NCI-H1048 (cell line): ENCODE measurements at places on chromosomes 16 and 17.

DNA sequence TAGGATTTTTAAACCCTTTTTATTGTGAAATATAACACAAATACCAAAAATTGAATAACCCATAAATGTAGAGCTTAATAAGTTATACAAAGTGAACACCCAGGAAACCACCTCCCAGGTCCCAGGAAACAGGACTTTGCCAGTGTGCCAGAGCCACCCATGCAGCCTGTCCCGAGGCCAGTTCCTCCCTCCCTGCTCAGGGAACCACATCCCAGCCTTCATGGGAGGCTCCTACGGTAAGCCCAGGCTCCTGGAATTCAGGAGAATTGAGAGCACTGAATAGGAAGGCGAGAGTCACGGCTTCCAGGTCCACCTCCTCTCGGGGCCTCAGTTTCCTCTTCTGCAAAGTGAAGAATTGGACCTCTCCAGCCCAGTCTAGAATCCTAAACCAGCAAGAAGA, 178.2 kb downstream of the TMEM132E start:
- DNase-seq = no peak

- DNase-seq = no peak
Observed at GRCh38 chr17:17781591-17782496, 54.9 kb downstream of the SREBF1 start.

- no peak for DNase-seq
Observed at GRCh38 chr16:75804368-75804767, 78.1 kb upstream of the CPHXL start.

DNA sequence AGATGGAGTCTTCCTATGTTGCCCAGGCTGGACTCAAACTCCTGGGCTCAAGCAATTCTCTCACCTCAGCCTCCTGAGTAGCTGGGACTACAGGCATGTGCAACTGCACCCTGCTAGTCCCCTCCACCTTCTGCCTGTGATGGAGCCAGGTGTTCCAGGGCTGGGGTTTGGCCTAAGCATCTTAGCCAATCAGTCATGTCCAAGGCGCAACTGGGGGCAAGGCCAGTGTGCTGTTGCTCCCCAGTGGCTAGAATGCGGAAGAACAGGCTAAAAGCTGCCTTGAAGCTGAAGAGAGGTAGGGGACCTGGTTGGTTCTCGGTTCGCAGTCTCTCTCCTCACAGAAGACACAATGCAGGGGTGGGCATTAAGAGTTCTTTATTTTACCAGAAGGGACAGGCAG, 18.6 kb downstream of the FLOT2 start:
- no peak for DNase-seq

GRCh38 chr17:1196946-1197345, 17.2 kb upstream of the ABR start:
- DNase-seq = no peak

- no peak for DNase-seq
Observed at GRCh38 chr16:66271074-66272060, 95.1 kb upstream of the CDH5 start.

GRCh38 chr16:6947291-6947690, 385.4 kb upstream of the RBFOX1 start:
- DNase-seq = no peak

- DNase-seq = no peak
Observed at GRCh38 chr17:48244121-48244711, 136.7 kb downstream of the SNX11 start.

GRCh38 chr16:7374614-7375174, 42.0 kb downstream of the RBFOX1 start:
- DNase-seq = no peak

DNA sequence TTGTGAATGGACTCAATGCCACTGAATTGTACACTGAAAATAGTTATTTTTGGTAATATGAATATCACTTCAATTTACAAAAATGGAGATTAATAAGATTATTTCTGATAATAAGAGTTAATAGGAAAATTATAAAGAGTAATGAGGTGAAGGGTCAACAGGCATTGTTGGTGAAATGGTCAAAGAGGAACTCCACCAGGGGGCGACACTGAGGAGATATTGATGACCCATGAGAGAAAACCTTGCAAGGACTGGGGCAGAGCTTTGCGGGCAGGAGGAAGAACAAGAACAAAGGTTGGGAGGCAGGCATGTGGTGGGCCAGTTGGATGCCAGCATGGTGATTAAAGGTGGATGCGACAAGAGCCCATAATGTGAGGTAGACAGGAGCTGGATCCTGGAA, 74.0 kb upstream of the XYLT1 start:
- no peak for DNase-seq

- no peak for DNase-seq
Observed at GRCh38 chr17:4597975-4598374, 13.6 kb downstream of the SMTNL2 start.

- no peak for DNase-seq
Observed at GRCh38 chr16:65062736-65063583, 58.9 kb downstream of the CDH11 start.

DNA sequence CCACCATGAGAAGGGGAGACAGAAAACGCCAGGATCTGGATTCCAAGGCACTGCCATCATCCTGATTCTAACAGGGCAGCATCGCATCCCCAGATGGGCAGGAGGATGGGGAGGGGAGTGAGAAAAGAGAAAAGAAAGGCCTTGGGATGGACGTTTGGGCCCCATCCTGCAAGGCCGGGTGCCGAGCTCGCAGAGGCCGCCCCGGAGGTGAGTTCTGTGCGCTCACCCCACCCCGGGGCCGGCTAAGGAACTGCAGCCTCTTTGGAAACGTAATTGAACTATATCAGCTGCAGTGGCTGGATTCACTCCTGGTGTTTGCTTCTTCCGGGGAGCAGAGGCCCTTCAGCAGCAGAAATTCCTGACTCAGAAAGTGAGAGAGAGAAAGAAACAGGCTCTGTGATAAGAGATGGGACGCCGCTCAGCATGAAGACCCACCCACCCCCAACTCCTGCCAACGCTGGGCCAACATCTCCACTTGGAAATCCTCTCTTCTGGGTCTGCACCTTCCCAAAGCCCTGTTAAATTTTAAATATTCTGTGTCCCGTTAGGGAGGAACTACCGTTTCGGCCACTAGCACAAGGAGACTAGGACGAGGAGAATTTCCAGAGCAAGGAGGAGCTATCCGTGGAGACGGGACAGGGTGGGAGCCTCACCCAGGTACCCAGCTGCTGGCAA, 8.5 kb upstream of the SSTR2 start:
- no peak for DNase-seq

DNA sequence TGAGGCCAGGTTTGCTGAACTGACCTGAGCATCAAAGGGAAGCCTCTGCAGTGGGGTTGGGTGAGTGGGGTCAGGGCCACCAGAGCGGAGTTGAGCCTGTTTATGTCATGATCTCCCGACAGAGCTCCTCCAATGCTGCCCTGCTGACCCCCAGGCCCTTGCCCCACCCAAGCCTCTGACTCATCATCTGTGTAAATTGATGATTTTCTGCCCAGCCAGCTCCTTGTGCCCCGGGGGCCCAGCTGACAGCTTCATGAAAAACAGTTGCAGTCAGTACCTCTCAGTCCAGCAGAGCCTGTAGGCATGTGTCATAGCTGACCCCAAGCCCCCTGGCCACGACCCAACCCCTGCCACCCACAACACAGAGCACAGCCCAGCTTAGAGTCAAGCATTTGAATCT, 134.9 kb downstream of the CCT6B start:
- DNase-seq = no peak
